ENCODE measurements at places on chromosomes 7 and 10.

GRCh38 chr7:55965805-55966421 lies 1.5 kb downstream of the NIPSNAP2 start:
- no peak for DNase-seq

DNA sequence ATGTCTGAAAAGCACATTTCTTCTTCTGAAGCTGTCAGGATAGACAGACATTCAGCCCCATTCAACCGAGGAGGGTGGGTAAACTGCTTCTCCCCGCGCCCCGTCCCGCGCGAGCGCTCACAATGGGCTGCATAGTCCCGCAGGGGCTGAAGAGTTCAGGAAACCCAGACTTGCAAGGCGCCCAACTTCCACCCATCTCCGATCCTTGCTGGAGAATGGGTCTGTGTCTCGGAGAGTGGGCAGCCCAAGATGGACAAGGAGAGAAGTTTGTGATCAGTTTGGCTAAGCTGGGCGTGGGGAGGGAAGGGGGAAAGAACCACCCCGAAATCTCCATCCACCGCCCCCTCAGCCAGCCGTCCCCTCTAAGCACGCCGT lies 686 bp downstream of the AASS start:
- peak; percentile 10 for DNase-seq

- DNase-seq: no peak
These were observed 1.8 kb downstream of the SEMA3C start for GRCh38 chr7:80916770-80917741.

DNA sequence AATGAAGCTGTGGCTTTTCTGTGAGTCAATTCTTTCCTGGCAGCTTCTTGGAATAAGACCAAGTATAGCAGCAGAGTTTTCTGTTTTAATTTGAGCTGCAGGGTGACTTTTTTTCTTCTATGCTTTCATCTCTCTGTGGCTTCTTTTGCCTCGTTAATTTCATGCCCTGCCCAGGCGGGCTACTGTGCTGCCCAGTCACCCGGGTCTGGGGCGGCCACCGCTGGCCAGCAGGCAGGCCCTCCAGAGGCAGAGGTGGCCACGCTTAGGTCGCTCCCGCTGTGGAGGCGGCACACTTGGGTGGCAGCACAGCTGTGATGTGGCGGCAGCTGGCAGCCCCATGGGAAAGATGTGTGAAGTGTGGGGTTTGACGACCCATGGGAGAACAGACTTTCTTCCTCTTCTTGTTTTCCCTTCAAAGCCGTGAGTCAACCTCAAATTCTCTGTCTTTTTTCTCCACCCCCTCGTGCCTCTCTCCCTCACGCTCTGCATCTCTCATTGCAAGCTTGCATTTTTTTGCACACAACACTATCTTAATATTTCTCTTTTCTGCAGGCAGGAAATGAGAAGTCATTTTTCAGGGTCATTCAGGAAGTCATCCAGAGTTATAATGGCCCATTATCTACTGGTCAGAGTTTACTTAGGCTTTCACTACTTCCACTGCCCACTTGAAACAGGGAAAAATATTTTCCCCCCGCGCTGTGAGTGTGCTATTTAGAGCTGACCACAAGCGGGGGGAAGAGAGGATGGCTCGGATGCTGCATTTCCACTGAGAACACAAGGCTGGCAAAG lies 67.8 kb downstream of the EGFR start:
- DNase-seq: no peak

GRCh38 chr10:119005362-119006043 lies 24.0 kb upstream of the NANOS1 start:
- DNase-seq: no peak

- no peak for DNase-seq
These were observed 171.4 kb downstream of the RAPGEF5 start for GRCh38 chr7:22185559-22185958.

- DNase-seq: no peak
These were observed 150.0 kb upstream of the BET1 start for GRCh38 chr7:94154182-94154581.

DNA sequence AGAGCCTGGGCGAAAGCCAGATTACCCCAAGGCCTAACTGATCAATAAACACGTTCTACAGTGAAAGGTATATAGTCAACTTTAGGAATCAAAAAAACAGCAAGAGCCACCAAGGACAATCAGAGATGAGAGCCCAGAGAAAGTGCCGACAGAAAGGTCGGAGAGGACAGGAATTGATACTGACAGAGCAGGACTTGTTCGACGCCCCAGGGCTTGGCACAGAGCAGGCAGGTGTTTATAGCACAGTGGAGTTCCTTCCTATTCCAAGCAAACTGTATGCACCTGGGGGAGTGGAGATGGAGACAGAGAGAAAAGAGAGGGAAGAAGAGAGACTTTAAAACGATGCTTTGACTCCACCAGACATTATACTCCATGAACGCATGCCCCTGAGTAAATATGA lies 39.5 kb downstream of the PPP1R3C start:
- DNase-seq: no peak

DNA sequence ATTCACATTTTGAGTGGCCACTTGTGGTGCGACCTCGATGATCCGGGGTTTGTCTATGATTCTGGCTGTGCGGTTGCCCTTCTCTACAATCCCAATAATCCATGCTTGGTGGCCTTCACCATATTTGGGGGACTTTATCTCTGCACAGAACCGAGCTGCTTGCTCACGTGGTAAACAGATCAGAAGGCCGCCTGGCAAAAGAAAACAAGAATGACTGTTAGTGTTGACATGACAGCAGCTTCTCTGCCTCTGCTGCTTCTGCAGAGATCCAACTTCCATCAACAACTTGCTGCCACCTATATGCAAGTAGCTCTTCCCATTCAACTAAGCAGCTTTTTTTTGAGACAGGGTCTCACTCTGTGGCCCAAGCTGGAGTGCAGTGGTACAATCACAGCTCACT lies 19.3 kb upstream of the PHYH start:
- no peak for DNase-seq

GRCh38 chr7:131371411-131371810 lies 43.7 kb downstream of the MKLN1 start:
- DNase-seq: no peak

DNA sequence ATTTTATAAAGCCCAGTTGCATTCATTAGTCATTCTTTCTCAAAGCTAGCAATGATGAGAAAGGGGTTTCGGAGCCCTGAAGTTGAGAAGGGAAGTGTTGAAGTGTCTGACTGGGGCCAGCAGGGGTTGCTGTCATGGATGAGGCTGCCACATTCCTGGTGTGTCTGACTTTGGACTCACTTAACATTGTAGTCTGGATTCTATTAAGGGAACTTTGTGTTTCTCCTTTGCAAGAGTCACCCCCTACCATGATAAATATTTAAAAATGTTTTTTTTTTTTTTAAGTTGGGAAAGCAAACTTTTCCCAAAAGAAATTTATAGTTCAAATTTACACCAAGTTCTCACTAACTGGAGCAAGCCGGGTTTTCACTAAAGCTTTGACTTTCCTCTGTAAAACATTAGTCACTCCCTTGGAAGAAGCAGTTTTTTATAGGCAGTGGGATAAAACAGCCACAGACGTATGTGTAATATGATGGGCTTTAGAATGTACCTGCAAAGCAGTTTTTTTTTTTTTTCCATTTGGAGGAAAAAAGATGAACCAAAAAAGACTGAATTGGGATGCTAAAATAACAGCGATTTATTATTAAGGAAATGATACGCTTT lies 243.6 kb downstream of the TWIST1 start:
- DNase-seq: no peak

- DNase-seq: no peak
These were observed 473.6 kb downstream of the PARD3 start for GRCh38 chr10:34341473-34341872.

DNA sequence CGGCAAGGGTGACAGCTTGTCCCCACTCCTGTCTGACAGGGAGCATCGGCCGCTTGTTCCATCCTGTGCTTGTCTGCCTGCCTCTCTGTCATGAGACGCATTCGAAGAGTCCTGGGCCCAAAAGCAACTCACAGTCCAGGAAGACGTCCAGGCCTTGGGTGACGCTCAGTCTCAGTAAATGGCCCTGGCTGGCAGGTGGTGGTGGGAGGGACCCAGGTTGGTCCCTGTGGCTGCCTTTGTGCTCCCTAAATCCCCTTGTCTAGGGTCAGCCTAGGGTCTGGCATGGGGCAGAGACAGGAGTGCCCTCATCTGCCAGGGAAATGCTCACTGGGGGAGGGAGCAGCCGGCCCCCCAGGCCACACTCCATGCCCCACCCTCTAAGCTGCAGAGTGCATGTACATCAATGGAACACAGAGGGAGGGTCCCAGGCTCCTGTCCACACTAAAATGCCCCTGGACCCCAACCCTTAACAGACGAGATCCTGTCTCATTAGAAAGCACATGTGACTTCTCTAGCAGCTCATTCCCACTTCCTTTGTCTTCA lies 295.2 kb upstream of the ZNF32 start:
- no peak for DNase-seq

DNA sequence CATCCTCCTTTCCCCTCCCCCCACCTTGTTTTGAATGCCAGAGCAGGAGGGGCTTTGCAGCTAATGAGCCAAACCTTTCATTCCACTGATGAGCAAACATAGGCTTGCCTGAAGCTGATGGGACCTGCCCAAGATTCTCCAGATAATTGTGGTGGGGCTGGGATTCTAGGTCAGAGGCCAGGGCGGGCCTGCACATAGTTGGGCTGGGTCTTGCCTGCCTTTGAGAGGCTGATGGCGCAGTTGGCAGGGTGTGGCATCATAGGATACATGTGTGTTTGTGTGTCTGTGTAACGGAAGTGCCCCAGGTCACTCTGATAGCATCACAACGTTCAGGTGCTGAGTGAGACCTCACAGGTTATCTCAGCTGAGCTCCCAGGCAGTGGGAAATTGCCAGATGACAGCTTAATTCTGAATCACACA lies 22.9 kb downstream of the BTBD16 start:
- DNase-seq: no peak

GRCh38 chr10:6336016-6336415 lies 133.3 kb downstream of the PFKFB3 start:
- no peak for DNase-seq

DNA sequence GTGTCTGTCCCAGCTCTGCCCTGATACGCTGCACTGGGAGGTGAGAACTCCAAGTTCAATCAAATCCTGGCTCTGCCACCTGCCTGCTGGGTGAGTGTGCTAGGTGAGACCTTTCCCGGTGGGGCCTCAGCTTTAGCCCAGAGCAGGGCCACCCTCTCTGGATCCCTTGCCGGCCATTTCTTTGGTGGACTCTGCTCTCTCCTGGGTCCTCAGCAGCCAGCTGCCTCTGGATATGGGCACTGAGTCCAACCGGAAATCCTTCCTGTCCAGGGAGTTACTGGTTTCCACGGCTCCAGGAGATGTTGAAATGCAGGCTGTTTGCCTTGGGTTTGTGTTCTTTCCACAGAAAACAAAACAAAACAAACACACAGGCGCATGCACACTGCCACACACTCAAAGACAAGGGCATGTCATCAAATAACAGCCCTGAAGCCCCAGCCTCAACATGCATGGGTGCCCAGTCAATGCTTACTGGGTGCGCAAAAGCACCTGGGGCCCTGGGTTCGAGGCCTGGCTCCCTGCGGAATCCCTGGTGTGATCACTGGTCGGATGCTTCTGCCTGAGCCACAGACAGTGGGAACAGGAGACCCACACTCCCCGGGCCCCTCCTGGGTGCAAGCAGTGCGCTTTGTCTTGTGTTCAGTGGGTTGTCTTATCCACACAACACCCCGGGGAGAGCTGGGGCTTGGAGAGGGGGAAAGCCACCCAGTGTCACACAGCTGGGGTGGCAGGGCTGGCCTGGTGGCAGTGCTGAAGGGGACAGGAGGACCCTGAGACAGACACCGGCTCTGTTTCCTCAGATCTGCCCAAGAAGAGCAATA lies 33.1 kb downstream of the PPIF start:
- DNase-seq: no peak

- no peak for DNase-seq
These were observed 77.3 kb downstream of the JMJD1C start for GRCh38 chr10:63388421-63389031.

- DNase-seq: no peak
These were observed 29.0 kb downstream of the DENND2A start for GRCh38 chr7:140611641-140612040.

DNA sequence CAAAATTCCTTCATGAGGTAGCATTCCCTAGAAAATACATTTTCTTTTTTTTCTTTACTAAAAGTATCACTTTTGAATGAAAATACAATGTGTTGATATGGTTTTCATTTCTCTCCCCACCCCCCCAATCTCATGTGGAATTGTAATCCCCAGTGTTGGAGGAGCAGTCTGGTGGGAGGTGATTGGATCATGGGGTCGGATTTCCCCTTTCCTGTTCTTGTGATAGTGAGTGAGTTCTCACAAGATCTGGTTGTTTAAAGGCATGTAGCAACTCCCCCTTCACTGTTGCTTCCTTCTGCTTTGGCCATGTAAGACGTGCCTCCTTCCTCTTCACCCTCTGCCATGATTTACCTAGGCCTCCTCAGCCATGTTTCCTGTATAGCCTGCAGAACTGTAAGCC lies 790.3 kb upstream of the KCND2 start:
- DNase-seq: no peak

GRCh38 chr10:94451883-94452519 lies 49.7 kb downstream of the TBC1D12 start:
- no peak for DNase-seq

- DNase-seq: no peak
These were observed 146.0 kb upstream of the STEAP4 start for GRCh38 chr7:88452646-88453045.

- no peak for DNase-seq
These were observed 427.9 kb upstream of the CELF2 start for GRCh38 chr10:10589540-10590303.

DNA sequence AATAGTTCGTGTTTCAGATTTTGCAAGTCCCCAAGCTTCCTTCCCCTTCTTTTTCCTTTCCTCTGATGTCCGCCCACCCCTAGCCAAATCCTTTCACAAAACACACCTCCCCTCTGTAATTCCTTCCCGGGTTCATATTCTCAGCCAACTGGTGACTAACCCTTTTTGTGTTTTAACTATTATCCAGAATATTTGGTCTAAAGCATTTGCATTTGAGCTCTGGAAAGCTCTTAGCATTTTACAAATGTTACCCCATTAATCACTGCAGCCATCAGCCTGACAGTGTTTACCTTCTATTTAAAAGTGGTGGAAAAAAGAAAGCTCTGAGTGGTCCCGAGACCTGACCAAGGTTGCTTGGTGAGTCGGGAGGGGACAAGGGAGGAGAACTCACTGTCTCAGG lies 139.0 kb downstream of the CREB5 start:
- DNase-seq: no peak

GRCh38 chr10:114995468-114996247 lies 57.7 kb downstream of the TRUB1 start:
- DNase-seq: no peak

DNA sequence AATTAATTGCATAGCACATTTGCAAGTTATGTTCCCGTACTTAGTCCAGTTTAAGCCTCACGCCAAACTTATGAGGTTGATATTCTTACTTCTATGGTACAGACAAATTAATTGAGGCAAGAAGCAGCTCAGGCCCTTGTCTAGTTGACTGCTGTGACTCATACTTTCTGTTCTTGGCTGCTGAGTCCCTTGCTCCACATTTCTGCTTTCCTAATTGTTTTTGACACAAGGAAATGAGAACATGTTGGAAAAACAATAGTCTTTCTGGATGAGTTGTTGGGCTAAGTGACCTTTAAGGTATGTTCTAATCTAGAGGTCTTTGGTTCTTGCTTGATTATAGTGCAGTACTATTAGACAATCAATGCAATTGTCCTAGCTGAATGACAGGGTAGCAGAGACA lies 331.8 kb downstream of the NRG3 start:
- no peak for DNase-seq
